ENCODE measurements at places on chromosomes 12 and 14.

DNA sequence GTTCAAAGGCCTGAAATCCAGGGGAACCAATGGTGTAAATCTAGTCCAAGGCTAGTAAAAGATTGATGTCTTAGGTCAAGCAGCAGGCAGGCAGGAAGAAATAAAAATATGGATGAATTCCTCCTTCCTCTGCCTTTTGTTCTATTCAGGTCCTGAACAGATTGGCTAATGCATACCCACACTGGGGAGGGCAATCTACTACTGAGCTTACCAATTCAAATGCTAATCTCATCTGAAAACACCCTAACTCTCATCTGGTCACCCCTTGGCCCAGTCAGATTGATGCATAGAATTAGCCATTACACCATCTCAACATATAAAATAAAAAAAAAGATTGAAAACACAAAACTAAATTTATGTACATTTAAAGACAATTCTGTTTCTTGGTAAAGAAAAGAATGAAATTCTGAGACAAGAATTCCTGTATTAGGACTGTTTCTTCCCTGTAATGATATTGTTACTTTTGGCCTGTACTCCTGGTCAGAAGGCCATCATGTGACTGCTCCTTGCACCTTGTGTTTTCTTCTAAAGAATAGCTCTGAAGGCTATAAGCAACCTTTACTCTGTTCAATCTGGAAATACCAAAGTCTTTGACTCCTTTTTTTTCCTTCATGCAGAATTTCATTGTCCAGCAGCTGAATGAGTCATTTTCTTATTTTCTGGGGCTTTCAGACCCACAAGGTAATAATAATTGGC lies 19.9 kb downstream of the CLEC6A start:
- DNase-seq: no peak

GRCh38 chr12:49624921-49625577 lies 1.7 kb downstream of the PRPF40B start:
- no peak for DNase-seq

DNA sequence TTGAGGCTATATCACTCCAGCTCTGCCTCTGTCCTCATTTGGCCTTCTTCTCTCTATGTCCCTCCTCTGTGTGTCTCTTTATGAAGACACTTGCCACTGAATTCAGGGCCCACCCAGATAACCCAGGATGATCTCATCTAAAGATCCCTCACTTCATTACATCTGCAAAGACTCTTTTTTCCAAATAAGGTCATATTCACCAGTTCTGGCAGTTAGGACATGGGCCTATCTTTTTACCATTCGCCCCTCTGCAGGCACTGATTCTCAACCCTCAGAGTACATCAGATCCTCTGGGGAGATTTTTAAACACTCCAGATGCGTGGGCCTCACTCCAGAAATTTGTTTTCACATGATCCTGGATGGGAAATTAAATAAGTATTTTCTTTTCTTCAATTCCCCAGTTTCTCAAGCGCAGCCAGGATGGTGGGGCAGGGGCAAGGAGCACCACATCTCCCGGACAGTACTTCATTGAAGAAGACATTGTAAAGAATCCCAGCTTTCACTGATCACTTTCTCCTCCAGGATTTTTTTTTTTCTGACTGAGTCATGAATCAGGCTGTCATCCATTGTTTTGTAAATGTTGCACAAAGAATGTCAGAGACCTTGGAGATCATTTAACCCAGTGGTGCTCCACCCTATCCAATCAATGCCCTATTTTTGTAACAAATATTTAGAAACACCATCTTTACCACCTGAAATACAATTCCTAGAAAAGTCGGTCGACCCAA lies 27.4 kb downstream of the CRACR2A start:
- no peak for DNase-seq

GRCh38 chr12:95648990-95649791 lies 97.9 kb upstream of the USP44 start:
- no peak for DNase-seq

- no peak for DNase-seq
Measured at GRCh38 chr14:90558041-90558982, 161.5 kb downstream of the CALM1 start.

- DNase-seq: no peak
Measured at GRCh38 chr12:75959506-75959905, 72.1 kb downstream of the PHLDA1 start.

DNA sequence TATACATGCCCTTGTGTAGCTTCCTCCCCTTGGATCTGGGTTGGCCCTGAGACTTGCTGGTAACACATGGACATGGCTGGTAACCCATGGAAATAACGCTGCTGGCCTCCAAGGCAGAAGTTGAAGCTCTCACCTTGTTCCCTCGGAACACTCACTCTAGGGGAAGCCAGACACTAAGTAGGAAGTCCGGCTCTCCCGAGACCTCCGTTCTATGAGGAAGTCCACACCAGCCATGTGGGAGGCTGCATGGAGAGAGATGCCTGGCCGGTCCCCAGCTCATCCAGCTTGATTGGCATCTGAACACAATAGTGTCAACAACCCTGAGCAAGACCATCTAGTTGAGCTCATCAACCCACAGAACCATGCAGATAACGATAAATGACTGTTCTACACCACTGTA lies 39.7 kb upstream of the VRK1 start:
- no peak for DNase-seq
